Right ventricle myocardium inferior (tissue), 1 donor: ENCODE measurements at places on chromosomes 4 and X. TPM values are rescaled to one million over a fixed set of nuclear protein-coding genes. Genes with fewer than 3 reads are reported as not detected.

The FAM9B gene
- total RNA-seq = not detected

The RAB39B gene
- 0.22 TPM for total RNA-seq

The TXK gene
- 1.0 TPM for total RNA-seq

The TFDP3 gene
- not detected for total RNA-seq

The PARM1 gene
- 58.7 TPM for total RNA-seq

The GC gene
- not detected for total RNA-seq

The MAGEA6 gene
- not detected for total RNA-seq

The PLS3 gene
- total RNA-seq = 44.7 TPM

The STARD8 gene
- 11.7 TPM for total RNA-seq

The FREM3 gene
- not detected for total RNA-seq

- DNase-seq = no peak
Observed at GRCh38 chrX:148878371-148878770, 378.0 kb downstream of the AFF2 start.

GRCh38 chr4:183118585-183118984 lies 19.5 kb downstream of the WWC2 start:
- DNase-seq = no peak

DNA sequence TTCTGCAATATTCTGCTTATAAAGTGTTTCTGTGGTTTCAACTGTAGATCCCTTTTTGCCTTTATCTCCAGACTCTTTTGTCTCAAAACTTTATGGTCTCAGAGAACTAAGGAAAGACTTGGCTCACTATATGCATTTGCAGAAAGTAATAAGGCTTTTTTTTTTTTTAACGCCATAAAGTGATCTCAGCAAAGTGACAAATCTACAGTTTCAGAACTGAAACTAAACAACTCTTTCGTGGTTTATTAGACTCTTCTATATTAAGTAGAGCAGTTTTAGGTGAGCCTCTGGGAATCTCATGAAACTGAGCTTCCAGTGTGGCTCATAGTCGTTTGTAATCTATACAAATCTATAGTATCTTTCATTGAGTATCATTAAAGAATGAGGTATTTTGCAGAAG lies 15.3 kb downstream of the ATP7A start:
- DNase-seq = no peak

DNA sequence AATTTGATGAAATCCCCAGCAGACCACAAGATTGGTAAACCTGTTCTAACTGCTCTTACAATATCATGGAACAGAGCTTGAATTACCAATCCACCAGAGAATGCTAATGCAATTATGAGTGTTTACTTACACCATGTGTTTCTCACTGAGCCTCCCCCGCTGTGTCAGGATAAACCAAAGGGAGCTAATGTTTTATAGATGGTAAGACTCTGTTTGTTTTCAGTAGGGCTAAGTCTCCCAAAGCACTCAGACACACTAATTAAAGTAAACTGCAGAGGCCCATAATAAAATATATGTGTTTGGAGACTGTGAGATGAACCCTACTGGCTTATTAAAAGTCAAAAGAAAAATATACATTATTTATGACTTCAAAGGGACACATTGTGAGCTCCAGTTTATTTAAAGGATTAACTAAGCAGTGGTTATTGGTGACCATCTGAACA lies 261.7 kb upstream of the FAM241A start:
- DNase-seq = no peak

- no peak for DNase-seq
Observed at GRCh38 chrX:30572004-30572403, 5.6 kb downstream of the TASL start.

DNA sequence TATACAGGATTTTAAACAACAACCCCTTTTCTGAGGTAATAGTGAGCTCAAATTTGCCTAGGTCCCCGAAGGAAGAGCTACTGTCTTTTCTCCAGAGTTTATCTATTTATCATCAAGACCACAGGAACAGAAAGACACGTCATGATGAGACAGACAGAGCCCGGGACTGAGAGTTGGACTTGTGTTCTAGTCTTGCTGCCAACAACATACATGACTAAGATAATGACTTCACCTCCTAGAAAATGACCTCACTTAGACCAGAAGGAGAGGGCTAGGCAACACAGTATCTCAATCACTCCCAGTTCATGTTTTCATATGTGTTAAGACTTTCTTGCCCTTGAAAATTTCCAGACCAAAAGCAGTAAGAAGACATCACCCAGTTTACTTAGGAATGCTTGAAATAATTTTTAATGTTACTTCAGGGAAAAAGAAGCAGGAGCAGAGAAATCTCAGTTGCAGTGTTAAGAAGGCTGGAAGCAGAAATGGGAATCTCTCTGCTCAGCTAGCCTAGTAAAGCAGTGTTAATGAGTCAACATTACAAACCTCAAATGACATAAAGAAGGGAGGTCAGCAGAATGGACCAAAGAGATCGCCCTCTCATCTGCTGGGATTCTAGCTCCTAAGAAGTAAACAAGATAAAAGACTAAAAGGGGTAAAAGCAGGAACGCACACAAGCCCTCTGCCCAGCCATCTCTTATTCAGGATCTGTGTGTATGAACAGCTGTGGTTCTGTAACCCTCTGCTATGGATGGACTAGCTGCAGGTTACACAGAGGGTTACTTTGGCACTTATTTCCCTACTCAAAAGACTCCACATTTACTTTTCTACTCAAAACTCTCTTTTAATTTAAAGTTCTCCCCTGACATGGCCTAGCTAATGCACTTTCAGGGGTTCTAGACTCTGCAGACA lies 24.8 kb downstream of the PDGFC start:
- no peak for DNase-seq

GRCh38 chr4:138645289-138645688 lies 370.3 kb upstream of the NOCT start:
- no peak for DNase-seq

DNA sequence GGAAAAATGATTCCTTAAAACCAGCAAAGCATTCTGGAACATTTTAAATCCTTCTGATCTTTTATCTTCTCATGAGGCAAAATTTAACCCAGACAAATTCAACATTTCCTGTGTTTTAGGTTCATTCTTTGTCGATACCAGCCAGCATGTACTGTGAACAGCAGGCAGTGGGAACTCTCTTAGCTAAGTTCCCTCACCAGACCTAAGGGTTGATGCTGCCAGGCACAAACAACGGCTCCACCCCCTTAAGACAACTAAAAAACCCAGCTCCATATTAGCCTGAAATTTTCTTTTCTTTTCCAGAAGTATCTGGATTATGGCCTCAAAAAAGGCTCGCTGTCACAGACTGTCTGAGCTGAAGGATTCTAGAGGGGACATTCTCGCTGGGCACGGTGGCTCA lies 2.4 kb upstream of the RBM47 start:
- DNase-seq = no peak

DNA sequence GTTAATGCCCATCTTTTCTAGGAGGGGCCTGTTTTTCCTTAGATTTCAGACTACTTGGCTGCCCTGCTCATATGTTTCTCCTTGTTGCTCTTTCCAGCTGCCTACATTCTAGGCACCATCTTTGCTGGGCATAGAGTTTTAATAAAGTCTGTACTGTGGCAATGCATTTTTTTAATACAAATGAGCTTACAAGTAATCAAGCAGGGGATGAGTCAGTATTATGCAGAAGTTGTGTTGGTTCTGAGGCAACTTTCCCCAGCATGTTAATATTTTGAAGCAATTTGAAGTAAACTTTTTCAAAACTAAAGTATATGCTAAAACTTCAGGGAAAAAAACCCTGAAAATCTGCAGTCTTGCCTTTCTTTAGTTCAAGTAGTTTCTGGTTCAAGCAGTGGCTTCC lies 372.0 kb upstream of the GATB start:
- no peak for DNase-seq

DNA sequence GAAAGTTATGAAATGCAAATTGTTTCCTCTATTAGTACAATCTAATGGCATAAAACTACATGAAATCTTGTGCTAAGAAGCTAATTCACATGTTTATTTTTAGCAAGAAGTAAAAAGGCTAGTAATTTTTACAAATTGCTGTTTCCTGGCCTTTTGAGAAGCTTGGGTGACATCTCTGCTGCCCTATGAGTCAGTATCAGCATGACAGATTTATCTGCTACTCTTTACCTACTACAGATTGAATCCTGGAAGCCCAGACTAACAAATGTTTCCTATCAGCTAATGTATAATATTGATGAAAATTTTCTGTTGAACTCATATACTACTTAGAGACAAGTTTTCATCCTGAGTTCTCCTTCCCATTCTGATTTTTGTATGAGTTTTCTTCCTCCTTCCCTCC lies 232.4 kb downstream of the DCTD start:
- DNase-seq = no peak

DNA sequence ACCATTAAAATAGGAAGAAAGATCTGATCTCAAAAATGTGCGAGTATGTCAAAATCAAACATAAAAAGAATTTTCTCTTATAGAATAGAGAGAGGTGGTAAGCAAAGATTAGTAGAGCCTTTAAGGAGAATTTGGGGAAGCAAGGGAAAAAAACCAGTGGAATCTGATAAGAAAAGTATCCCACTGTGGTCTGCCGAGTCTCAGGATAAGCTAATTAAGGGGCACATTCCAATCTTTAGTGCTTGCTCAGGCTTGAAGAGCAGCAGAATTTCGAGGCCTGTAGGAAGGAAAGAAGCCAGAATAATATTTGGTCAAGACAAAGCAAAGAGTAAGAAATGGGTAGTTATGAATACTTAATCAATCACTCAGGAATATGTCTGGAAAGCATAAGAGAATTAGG lies 13.0 kb downstream of the STATH start:
- no peak for DNase-seq

- DNase-seq = no peak
Observed at GRCh38 chr4:20760053-20760452, 59.8 kb downstream of the PACRGL start.

DNA sequence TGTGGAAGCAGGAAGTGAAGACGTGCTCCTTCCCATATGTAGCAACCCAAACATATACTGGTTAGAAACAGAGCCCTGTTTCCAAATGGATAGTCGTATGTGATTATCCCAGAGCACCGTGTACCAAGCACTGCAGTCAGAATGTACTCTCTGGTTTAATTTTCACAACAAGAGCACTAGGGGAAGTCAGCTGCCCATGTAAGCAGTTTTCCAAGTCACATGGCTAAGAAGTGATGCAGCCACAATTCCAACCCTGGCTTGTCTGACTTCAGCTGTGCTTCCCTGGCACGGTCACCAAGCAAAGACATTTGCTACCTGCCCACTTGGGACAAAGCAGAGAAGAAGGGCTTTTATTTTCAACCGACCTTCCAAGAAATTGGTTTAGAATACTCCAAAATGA lies 28.2 kb upstream of the CEP135 start:
- no peak for DNase-seq

- no peak for DNase-seq
Observed at GRCh38 chr4:93178279-93178678, 650.3 kb upstream of the ATOH1 start.

GRCh38 chrX:151973851-151974335 lies 583 bp downstream of the GABRE start:
- peak; percentile 71 for DNase-seq

DNA sequence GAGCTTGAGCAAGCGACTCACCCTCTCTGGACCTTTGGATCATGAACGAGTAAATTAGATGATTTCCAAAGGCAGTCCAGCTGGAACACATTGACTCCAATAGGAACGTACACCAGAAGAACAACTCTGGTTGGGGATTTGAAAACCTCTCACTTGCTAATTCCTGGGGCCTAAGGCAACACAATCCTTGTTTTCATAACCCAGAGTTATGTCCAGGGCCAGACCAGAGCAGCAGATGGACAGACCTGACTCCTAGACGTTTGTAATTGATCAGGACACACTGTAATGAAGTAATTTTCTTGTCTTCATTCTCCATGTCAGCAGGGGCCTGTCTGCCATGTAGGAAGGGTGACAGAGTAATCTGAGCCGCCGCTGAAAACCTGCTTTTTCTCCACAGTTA lies 283.9 kb downstream of the IDS start:
- no peak for DNase-seq

GRCh38 chr4:123699880-123700771 lies 303.5 kb downstream of the SPRY1 start:
- no peak for DNase-seq

DNA sequence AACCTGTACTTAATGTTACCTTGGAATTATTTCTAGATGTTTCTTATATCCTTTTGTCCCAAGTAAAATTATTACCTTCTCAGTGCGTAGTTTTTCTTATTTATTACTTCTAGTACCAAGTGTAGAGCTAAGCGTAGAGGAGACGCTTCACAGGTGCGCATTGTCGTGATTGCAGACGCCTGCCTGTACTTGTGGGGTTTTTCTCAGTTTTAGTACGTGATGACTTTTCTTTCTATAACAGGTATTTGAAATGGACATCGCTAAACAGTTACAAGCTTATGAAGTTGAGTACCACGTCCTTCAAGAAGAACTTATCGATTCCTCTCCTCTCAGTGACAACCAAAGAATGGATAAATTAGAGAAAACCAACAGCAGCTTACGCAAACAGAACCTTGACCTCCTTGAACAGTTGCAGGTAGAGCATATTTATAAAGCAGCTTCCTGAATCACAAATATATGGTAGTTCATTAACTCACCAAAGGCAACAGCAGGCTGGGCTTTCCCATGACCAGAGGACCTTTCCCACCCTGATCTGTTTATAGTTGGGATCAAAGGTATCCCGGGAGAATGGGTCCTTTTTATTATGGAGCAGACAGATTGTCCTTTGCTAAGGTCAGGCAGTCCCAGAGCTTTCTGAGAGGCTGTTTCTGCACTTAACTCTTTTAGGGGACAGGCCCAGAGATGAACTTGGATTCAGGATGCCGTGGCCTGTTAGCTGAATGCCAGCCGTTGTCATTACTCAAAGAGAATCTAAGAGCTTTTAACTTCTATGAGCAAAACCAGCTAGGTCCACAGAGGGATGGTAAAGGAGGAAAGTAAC lies 172.9 kb downstream of the PTTG2 start:
- DNase-seq = no peak

GRCh38 chr4:131426023-131426758 lies 1722.9 kb upstream of the PCDH10 start:
- no peak for DNase-seq

GRCh38 chrX:133781174-133781573 lies 204.2 kb downstream of the GPC3 start:
- no peak for DNase-seq

GRCh38 chr4:151669990-151670389 lies 90.8 kb downstream of the GATB start:
- DNase-seq = no peak
